ENCODE measurements at places on chromosomes 4 and X. TPM values are rescaled to one million over a fixed set of nuclear protein-coding genes. Genes with fewer than 3 reads are reported as not detected.

Gene ABCG2
- 0.60 TPM for total RNA-seq

Gene GSPT2
- 2.0 TPM for total RNA-seq

Gene DIAPH2
- 10.2 TPM for total RNA-seq

Gene EIF4E
- total RNA-seq, result 161 TPM
